ENCODE measurements at places on chromosomes 5 and 9.

DNA sequence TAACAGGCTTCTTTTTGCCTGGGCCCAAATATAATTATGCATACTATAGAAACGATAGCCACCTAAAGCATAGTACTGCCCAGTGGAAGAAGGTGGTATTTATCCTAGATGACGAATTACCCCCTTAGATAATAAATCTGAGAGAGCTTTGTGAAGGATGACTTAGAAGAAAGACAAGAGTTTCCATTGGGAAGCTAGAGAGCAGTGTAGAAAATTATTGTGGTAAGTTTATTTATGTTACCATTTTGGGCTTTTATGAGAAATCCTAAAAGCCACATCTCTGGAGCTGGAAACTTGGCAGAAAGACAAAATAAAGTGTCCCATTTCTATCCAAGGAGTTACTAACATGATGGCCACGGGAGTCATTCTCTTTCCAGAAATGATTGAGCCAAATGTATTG is 172.0 kb upstream of the SEMA6A start:
- no peak for DNase-seq

DNA sequence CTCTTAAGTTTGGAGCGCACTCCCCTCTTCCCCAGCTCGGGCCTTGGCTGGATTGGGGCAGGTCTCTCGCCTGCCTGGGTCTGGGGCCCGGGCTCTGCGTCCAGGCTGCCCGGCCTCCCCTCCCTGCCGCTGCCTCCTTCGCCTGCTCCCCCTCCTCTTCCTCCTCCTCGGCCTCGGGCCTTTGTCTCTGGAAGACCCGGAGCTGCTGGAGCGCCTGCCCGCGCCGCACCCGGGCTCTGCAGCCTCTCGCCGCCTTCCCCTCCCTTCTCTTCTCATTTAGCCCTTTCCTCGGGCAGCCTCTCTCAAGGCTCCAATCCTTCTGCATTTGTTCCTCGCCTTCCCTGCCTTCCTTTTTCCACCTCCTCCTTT is 218.5 kb downstream of the C9orf50 start:
- no peak for DNase-seq

GRCh38 chr5:9594913-9595312 is 35.2 kb downstream of the TAS2R1 start:
- DNase-seq: no peak

DNA sequence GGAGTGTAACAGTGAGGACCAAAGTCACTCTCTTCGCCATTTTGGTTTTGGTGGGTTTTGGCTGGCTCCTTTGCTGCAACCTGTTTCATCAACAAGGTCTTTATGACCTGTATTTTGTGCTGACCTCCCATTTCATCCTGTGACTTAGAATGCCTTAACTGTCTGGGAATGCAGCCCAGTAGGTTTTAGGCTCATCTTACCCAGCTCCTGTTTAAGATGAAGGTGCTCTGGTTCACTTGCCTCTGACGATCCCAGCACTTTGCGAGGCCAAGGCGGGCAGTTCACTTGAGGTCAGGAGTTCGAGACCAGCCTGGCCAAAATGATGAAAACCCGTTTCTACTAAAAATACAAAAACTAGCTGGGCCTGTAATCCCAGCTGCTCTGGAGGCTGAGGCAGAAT is 1.8 kb upstream of the CKS2 start:
- no peak for DNase-seq

GRCh38 chr5:77935506-77936364 is 159.6 kb upstream of the TBCA start:
- DNase-seq: no peak

- peak; percentile 56 for DNase-seq
Observed at GRCh38 chr5:140240987-140241706, 61.8 kb downstream of the PFDN1 start.

GRCh38 chr5:180313677-180314505 is 22.0 kb upstream of the MAPK9 start:
- peak; percentile 61 for DNase-seq

- DNase-seq: no peak
Observed at GRCh38 chr5:176528761-176529115, 8.5 kb downstream of the RNF44 start.

DNA sequence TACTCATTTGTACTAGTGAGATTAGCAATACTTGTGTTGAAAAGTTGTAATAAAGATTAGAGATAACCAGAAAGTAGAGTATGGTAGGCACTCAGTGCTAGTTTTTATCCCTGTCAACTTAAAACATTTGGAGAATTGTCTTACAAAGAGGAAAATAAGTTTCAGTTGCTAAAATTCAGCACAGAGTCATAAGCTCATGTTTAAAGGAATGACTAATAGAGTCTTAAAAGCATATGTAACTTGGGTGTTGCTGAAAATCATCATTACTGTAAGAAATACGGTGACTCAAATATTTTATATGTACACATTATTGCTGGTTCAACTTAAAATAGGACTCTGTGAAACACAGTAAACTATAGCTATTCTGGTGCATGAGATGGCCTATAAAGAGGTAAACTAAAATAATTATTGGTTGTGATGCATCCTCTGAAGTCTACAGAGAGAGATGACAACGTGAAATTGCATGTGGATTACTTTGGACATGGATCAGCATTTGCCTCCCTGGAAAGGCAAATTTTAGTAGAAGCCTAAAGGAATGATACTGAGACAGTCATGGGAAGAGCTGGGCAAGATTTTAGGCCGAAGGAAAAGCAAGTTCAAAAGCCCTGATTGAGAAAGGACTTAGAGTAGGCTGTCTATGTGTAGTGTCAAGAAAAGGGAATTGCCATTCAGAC is 34.6 kb downstream of the SGCD start:
- no peak for DNase-seq

- DNase-seq: no peak
Observed at GRCh38 chr5:83973925-83974815, 253.5 kb upstream of the HAPLN1 start.

DNA sequence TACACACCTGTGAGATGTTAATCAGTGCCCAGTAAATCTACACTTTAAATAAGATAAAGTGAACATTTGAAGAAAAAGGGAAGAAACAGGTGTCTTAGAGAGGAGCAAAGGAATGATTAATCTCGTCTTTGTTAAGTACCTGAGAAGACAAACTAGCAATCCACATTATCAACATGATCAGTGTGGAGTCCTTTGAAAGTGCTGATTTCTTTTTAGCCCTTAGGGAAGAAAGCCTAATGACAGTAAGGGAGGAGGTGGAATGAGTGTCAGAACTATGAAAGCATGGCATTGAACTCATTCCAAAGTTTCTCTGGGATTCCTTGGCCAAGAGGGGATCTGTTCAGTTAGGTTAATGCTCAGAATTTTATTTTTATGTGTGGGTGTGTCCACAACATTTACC is 1109.0 kb upstream of the ACO1 start:
- no peak for DNase-seq

- no peak for DNase-seq
Observed at GRCh38 chr5:58107704-58108103, 352.2 kb downstream of the PLK2 start.

DNA sequence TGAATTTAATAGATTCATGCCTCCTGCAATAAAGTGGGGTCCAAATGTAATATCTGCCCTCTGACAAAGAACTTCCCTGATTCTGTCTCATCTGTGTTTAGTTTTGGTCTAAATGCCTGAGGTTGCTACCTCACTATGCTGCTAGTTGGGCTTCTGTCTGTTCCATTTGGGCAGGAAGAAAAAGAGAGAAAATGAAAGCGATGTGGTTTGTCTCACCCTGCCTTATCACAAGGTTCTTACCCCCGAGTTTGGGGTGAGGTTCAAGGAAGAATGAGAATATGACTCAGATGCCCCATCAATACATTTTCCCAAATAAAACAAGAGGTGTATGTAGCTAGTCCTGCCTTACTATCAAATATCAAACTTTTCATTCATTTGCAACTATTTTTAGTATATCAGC is 132.1 kb upstream of the MTAP start:
- no peak for DNase-seq

DNA sequence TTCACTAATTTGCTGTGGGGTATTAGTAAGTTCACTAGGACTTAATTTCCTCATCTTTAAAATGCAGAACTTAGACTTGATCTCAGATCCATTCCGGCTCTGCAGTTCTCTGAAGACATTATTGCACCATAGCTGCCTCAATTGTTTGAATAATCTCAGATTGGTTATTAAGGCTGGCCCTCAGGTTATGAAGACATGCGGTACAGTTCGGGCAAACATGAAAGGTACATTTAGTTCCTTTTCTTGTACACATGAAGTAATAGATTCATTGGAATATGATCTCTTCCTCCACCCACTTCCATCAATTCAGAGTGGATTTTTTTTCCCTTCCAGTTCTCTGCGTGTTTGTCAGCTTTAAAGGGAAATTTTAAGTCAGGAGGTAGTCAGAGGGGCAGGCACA is 28.0 kb downstream of the ATP6V0E1 start:
- no peak for DNase-seq

- DNase-seq: no peak
Observed at GRCh38 chr5:157303667-157304327, 37.9 kb downstream of the CYFIP2 start.

GRCh38 chr5:139110526-139111168 is 87.5 kb downstream of the SIL1 start:
- no peak for DNase-seq

- no peak for DNase-seq
Observed at GRCh38 chr9:35501946-35502345, 12.0 kb downstream of the RUSC2 start.

DNA sequence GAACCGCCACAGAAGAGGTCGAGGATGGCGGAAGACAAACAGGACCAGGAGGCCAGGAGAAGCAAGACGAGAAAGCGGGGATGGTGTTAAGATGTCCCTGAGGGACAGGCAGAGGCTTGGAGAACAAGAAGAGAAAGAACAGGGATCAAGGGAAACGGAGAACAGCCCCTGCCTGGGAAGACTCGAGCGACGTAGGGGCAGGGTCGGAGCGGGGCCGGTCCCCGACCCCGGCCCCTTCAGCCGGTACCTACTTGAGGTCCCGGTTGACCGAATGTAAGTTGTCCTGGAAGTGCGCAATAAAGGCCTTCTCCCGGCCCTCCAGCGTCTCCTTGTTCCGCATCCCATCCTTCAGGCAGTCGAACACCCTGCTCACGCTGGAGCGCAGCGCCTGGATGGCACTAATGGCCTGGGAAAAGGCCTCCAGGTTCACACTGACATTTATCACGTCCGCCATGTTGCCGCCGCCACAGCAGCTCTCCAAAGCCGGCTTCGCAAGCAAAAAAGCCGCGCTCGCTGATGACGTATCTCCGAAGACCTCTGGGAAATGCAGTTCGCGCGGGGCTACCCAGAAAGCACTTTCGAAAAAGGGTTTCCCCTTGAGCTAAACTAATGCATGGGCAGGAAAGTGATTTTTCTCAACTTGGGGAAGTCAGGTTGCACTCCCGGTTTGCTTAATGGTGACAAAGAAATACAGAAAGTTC is at the start of gene MED27:
MED27 (minus strand) TSS at position 477 of the 701 bp plus-strand sequence; CDS start at position 454, 23 bp downstream.
- peak; percentile 82 for DNase-seq

GRCh38 chr5:112227911-112228631 is 191.0 kb downstream of the EPB41L4A start:
- no peak for DNase-seq

GRCh38 chr9:70954126-70954525 is 167.3 kb downstream of the TRPM3 start:
- DNase-seq: no peak

- no peak for DNase-seq
Observed at GRCh38 chr5:96660971-96661854, 963 bp upstream of the CAST start.

GRCh38 chr5:116585227-116585626 is 10.6 kb upstream of the SEMA6A start:
- DNase-seq: no peak

GRCh38 chr5:136518814-136519213 is 153.5 kb upstream of the TRPC7 start:
- DNase-seq: no peak

DNA sequence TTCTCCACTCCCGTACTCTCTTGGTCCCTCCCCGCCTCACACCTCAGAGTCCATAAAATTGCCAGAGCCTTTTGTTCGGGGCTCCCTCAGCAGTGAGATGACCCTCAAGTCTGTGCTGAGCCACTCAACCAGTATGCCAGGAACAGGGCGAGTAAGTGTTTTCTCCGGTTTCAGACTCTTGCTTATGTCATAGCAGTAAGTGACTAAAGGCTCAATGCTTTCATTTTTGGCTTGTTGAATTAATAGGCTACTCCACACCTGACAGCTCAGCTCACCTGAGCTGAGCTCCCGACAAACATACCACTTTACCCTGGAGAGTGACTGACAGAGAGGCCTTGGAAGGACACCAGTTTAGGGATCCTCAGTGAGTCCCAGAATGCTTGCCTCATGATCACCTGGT is 30.5 kb downstream of the PCSK1 start:
- no peak for DNase-seq

DNA sequence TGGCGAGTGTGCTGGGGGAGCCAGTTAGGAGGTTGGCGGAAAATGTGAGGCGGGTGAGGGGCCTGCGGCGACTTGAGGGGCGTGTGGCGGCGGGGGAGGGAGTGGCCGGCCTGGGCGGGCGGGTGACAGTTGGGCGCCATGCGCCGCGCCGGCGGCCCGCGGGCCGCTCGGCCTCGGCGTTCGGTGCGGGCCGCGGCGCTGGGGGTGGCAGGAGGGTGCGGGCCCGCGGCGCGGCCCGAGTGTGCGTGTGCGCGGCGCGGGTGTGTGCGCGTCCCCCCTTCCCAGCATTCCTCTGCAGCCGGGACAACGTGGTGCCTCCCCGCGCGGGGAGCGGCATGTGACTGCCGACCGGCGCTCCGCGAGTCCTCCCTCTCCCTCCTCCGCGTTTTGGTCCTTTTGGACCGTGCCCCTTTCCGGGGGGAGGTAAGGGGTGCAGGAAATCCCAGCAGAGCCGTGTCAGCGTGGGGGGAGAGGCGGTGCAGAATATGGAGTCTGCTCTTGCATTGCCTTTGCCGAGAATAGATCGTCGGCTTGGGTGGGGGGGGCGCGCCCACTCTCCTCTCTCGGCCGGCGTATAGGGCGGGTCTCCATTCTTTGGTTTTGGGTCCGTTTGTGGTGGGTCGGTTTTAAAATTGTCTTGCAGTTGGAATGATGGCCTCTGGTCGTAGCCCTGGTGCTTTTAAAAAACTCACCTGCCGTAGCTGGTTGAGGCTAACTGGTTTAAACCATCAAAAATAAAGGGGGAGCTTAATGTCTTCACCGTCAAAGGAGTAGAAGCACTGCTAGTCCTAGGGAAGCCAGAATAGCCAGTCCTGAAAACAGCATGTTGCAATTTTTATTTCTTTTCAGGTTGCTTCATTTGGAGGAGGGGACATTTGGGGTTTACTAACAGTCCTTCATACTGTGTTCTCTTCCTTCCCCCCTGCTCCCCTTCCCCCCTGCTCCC is 2.0 kb downstream of the LARP1 start:
- no peak for DNase-seq

Measured in renal cortex interstitium (tissue), 15 donors.